ENCODE measurements at places on chromosomes 7 and 10. TPM values are rescaled to one million over a fixed set of nuclear protein-coding genes. Genes with fewer than 3 reads are reported as not detected.

GRCh38 chr7:117728890-117729624, 144.2 kb downstream of the CTTNBP2 start:
- no peak for DNase-seq

ITGB8 gene
- total RNA-seq = 183 TPM

SPDYE9 gene
- total RNA-seq = not detected

- no peak for DNase-seq
Measured at GRCh38 chr7:116679500-116679899, 7.5 kb downstream of the MET start.

- no peak for DNase-seq
Measured at GRCh38 chr10:107025676-107026075, 138.8 kb downstream of the SORCS1 start.

GRCh38 chr10:5070648-5071410, 23.4 kb upstream of the AKR1C3 start:
- no peak for DNase-seq

- DNase-seq = no peak
Measured at GRCh38 chr7:39574673-39575349, 8.6 kb downstream of the YAE1 start.

GRCh38 chr7:112069879-112070321, 136.3 kb downstream of the DOCK4 start:
- DNase-seq = no peak

ATG9B gene
- total RNA-seq = 7.9 TPM

DNA sequence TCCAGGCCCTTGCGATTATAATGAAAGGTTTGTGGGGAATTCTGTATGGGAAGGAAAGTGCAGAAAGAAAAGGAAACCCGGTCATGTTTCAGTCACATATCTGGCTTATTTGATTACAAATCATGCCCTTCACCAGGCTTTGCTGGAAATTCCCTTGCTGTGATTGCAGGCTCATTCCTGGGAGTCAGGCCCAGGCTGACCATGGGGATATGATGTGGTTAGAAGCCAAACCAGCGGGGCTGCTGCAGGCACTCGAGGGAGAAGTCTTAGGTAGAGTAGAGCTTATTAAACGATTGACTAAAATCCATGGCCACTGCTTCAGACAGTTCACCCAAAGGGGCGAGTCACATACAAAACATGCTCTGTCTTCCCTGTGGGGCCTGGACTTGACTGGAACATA, 16.2 kb downstream of the PKD1L1 start:
- no peak for DNase-seq

DDC gene
- total RNA-seq = 5.2 TPM

GNGT1 gene
- total RNA-seq = not detected

DNA sequence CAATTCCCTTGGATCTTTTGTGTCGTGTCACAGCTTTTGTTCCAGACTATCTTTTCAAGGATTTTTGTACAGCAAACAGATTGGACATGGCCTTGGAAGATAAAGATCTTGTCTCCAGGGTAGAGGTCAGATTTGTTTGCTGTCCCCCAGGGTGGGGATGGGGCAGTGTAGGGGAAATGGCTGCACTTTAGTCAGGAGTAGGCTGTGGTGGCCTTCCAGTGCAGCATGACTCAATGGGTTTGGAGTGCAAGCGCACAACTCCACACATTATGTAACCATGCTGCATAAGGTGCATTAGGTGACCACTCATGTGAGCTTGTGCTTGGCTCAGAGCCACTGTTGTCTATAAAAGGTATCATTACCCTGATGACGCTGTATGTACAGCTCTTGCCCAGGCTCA, 23.9 kb upstream of the ADAMTS14 start:
- no peak for DNase-seq

CABCOCO1 gene
- not detected for total RNA-seq

GRCh38 chr7:103811997-103812396, 177.5 kb downstream of the RELN start:
- DNase-seq = peak; percentile 3

- no peak for DNase-seq
Measured at GRCh38 chr7:117129521-117129955, 176.2 kb downstream of the ST7 start.

DNA sequence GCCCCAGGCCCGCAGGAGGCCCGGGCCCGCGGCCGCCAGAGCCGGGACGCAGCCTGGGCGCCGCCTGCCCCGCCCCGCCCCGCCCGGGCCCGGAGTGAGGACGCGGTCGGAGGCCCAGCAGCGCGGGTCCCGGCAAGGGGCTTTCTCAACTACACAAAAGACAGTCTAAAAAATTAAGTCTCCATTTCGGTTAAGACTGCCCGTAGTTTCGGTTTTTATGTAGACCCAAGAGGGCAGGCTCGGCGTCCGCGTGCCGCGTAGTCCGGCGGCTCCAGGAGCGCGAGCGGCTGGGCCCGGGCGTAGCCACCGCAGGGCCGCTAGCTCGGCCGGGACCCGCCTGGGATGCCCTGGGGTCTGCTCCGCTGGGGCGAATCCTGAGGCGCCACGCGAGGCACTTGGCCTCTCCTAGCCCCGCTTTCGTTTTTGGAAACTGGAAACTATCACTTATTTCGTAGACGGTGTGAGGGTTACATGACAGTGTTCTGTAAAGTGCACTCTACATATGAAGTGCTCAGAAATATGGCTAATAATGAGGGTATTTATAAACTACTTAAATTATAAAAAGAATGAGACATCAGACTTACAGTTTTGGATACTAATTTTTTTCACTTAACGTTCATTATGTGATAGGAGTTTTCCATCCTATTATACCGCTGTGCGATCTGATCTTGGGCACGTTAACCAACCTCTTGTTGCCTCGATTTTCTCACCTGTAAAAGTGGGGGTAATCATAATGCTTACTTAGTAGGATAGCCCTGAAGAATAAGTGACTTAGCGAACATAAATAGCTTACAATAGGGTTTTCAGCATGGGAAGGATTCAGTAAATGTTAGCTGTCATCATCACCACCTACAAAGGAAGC, 573 bp downstream of the BLVRA start:
- peak; percentile 53 for DNase-seq

- DNase-seq = no peak
Measured at GRCh38 chr10:13724484-13724883, 137.7 kb downstream of the PRPF18 start.

GRCh38 chr7:157412021-157412443, 75.2 kb downstream of the DNAJB6 start:
- no peak for DNase-seq

FRMPD2 gene
- total RNA-seq = 1.9 TPM

C10orf71 gene
- not detected for total RNA-seq

GRCh38 chr10:86061278-86062197, 305.1 kb downstream of the GRID1 start:
- DNase-seq = no peak

HTR5A gene
- total RNA-seq = not detected

TSPAN12 gene
- total RNA-seq = 14.6 TPM

DNA sequence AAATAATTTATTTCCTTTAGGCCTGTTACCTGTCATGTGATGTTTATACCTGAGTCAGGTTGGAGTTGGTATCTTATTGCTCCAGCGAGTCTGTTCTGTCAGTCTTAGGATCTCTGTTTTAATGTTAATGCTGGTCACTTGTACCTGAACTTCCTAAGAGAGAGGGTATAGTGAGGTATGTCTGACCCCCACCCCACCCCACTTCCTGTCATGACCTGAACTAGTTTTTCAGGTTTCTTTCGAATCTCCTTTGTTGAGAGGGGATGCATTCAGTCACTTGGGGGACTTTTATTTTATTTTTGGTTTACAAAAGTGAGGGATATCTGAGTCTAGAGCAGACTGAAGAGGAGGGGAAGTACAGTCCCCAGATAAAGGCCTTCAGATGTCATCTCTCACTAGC, 769.0 kb upstream of the COBL start:
- DNase-seq = no peak

- no peak for DNase-seq
Measured at GRCh38 chr7:151487228-151487627, 32.5 kb downstream of the RHEB start.

Data from Calu3 (cell line).